PC-9 (cell line): ENCODE measurements at places on chromosomes 5 and 9. TPM values are rescaled to one million over a fixed set of nuclear protein-coding genes. Genes with fewer than 3 reads are reported as not detected.

DNA sequence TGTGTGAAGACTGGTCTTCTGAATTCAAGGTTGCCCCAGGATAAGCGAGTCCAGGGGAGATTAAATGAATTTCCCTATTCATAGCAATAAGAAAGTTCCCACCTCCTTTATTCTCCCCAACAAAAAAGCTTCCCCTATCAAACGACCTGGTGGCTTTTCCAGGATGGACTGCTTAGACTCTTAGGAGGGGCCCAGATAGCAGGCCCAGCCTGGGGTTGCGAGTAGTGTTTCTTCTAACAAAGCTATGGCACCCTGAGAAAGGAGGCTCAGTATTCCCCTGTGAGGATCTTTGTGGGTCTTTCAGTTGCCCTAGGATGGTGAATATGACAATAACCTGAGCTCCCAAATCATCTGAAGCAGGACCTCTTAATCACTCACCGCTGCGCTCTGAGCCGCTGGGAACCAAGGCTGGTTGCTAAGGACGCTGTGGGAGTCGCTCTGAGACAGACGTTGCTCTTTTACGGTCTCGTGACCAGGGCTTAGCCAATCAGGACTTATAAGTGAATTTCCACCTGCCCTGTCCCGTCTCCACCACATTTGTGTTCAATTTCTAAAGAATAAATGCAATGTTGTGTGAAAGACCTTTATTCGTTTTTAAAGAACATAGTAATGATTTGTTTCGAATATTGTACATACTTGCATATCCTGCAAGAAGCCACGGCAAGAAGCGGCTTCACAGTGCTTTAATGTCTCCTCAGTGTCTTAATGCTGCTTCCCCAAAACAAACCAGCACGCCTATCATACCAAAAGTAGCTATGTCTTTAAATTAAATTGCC is at the start of gene TMEM232:
TSS of gene TMEM232 (minus strand) at position 423 of the 776 bp plus-strand sequence. CDS start 59,319 bp downstream, outside the sequence.
- no peaks in the 10 kb centered on the region for H3K4me1 ChIP-seq
- no peaks in the 10 kb centered on the region for H3K27me3 ChIP-seq
- H3K36me3 ChIP-seq: no peaks in the 10 kb centered on the region
- H3K27ac ChIP-seq: no peak within 1 kb of the TSS

DNA sequence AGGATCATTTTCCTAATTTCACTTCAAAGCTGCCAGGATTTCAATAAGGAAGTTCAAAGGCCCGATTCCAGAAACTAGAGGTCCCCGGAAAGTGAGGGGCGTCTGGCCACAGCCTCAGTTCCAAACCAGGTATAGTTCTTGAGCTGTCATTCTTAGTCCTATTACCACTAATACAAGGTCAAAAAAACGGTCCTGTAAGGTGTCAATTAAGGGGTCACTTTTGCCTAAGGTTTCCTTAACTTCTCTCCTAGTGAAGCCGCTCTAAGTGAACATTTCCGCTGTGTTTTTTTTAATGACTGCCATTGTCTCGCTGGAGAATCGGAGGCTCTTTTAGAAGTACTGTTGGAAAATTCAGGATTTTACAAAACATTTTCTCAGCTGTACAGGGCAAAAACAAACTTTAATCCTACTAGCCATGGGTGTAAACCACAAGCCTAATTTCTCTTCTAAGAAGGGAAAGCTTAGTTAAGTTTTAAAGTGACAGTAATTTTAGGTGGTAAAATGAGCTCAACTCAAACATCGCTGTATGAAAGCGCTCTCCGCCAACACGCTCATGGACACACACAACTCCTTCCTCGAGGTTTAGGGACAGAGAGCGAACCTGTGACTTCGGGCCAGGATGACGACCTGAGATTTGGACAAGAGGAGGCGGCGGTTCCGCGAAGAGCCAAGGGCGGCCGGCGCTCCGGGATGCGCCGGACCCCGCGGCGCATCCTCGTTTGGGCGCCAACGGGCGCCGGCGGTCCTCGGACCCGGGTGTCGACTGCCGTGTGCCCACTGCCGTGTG is 76.7 kb upstream of the IFNE start:
- peak overlapping the region; percentile 80 for H3K4me3 ChIP-seq
- H3K36me3 ChIP-seq: no peaks in the 10 kb centered on the region
- peak overlapping the region; percentile 77 for H3K27ac ChIP-seq
- no peaks in the 10 kb centered on the region for H3K27me3 ChIP-seq

- DNase-seq: no peak
- no peak overlapping the region for H3K27ac ChIP-seq
- H3K4me3 ChIP-seq: no peak overlapping the region
- H3K4me1 ChIP-seq: no peaks in the 10 kb centered on the region
- peaks cover under 1% of the 10 kb centered on the region; the same call in 1 of the 2 replicates for H3K27me3 ChIP-seq
These were observed 30.9 kb upstream of the SEMA6A start for GRCh38 chr5:116605310-116606070.

DNA sequence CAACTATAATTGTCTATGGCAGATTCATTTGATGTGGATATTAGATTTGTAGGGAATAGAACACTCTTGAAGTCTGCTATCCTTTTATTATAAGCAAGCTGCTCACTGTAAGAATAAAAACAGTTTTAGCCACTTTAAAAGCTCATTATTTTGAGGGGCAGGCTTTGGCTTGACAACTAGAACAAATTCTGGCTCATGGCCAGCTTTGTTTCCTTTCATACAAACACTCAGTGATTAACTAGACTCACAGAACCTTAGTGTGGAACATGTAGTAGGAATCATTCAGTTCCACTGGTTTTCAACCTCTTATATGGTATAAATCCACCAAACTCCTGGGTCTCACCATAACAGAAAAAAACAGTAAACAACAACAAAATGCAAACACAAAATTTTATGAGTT is 27.4 kb upstream of the CEP120 start:
- no peak for DNase-seq
- peaks cover 12% of the 10 kb centered on the region for H3K4me1 ChIP-seq
- no peak overlapping the region for H3K27ac ChIP-seq
- H3K27me3 ChIP-seq: no peaks in the 10 kb centered on the region

DNA sequence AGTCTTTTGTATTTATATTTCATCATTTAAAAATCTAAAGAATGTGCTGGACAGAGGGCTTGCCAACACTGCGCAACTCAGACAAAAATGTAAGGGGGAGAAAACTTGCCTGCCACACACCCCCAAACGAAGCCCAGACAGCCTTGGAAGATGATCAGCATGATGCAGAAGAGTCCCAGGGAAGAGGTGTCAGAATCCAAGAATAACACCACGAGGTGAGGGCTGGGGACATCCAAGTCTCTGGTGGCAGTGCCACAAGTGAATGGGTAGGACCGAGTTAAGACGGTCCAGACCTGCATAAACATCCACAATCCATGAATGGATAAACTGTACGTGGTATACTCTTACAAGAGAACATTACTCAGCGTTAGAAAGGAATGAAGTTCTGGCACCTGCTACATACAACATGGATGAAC is 10.4 kb downstream of the EPB41L4B start:
- DNase-seq: no peak
- peaks cover 22% of the 10 kb centered on the region for H3K4me1 ChIP-seq
- H3K27me3 ChIP-seq: no peaks in the 10 kb centered on the region
- H3K36me3 ChIP-seq: no peaks in the 10 kb centered on the region
- no peak overlapping the region for H3K4me3 ChIP-seq

DNA sequence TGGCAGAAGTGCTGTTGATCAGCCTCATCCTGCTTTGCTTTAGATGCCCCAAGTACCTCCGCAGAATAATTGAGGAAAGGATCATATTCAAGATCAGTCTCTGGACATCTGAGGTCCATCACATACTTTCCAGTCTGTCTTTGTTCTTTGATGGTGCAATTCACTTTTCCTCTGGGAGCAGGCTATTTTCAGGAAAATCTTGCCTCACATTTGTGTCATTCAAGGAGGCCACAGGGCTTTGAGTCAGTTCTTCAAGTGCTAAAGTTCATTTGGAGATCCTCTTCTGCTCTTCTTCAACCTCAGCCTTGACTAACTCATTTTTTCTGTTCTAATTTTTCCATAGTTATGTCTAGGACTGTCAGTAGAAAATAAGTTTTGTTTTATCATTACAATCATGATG is 18.6 kb downstream of the EQTN start:
- H3K4me1 ChIP-seq: no peaks in the 10 kb centered on the region
- no peak for DNase-seq
- no peaks in the 10 kb centered on the region for H3K36me3 ChIP-seq
- no peak overlapping the region for H3K4me3 ChIP-seq
- H3K27ac ChIP-seq: no peak overlapping the region
- H3K27me3 ChIP-seq: no peaks in the 10 kb centered on the region

GRCh38 chr5:109601736-109602135 is 88.0 kb upstream of the MAN2A1 start:
- H3K36me3 ChIP-seq: no peaks in the 10 kb centered on the region
- H3K4me1 ChIP-seq: no peaks in the 10 kb centered on the region
- no peak overlapping the region for H3K27ac ChIP-seq
- no peaks in the 10 kb centered on the region for H3K27me3 ChIP-seq
- no peak for DNase-seq
- H3K4me3 ChIP-seq: no peak overlapping the region

GRCh38 chr9:78089111-78089510 is 57.5 kb upstream of the GNAQ start:
- H3K4me3 ChIP-seq: no peak overlapping the region
- H3K27me3 ChIP-seq: no peaks in the 10 kb centered on the region
- no peaks in the 10 kb centered on the region for H3K4me1 ChIP-seq
- H3K27ac ChIP-seq: no peak overlapping the region

GRCh38 chr9:4180907-4181605 is 118.8 kb downstream of the GLIS3 start:
- DNase-seq: no peak
- H3K4me3 ChIP-seq: no peak overlapping the region
- no peaks in the 10 kb centered on the region for H3K4me1 ChIP-seq

DNA sequence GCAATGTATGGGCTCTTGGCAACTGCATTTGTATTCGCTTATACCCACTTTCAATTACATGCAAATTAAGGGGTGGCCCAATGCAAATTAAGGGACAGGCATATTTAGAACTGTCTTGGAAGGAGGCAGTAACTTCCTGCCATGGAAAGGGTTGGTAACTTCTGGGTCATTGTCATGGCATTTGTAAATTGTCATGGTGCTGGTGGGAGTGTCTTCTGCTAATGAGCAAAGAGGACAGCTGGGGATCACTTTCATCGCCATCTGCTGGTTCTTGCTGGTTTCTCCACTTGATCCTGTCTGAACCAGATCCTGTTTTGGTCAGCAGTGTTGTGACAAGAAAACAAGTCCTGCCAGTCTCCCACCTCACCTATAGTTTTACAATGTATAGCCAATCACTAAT is 23.3 kb upstream of the UGT3A2 start:
- no peaks in the 10 kb centered on the region for H3K36me3 ChIP-seq
- H3K27me3 ChIP-seq: no peaks in the 10 kb centered on the region
- H3K4me3 ChIP-seq: no peak overlapping the region
- H3K27ac ChIP-seq: no peak overlapping the region
- peak; percentile 16 for DNase-seq

- no peaks in the 10 kb centered on the region for H3K4me1 ChIP-seq
- H3K27ac ChIP-seq: no peak overlapping the region
- no peak for DNase-seq
- no peak overlapping the region for H3K4me3 ChIP-seq
- H3K27me3 ChIP-seq: no peaks in the 10 kb centered on the region
These were observed 368.4 kb upstream of the ITGA1 start for GRCh38 chr5:52419357-52419756.

DNA sequence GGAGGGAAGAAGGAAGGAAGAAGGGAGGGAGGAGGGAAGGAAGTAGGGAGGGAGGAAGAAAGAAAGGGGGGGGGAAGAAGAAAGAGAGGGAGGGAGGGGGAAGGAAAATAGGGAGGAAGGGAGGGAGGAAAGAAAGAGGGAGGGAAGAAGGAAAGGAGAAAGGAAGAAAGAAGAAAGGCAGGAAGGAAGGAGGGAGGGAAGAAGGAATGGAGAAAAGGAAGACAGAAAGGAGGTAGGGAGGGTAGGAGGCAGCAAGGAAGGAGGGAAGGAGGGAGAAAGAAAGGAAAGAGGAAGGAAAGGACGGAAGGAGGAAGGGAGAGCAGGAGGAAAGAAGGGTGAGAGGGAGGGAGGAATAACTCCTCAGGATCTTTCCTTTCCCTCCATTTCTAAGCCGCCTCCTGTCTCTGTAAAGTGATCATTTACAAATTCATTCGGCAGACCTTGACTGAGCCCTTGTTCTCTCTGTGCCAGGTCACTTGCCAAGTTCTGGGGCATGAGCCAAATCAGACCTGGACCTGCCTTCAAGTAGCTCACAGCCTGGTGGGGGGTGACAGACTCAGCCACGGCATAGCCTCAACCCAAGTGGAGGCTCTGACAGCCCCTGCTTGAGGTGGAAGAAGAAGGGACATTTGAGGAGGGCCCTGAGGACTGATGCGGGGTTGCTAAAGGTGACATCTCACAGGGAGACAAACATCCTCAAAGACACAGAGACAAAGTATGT is 69.0 kb upstream of the HRH2 start:
- no peak for DNase-seq
- no peaks in the 10 kb centered on the region for H3K4me1 ChIP-seq
- H3K36me3 ChIP-seq: no peaks in the 10 kb centered on the region
- no peak overlapping the region for H3K27ac ChIP-seq

GRCh38 chr9:126514037-126514821 is 99.5 kb upstream of the LMX1B start:
- peaks cover 29% of the 10 kb centered on the region for H3K27me3 ChIP-seq
- DNase-seq: no peak
- no peak overlapping the region for H3K4me3 ChIP-seq

DNA sequence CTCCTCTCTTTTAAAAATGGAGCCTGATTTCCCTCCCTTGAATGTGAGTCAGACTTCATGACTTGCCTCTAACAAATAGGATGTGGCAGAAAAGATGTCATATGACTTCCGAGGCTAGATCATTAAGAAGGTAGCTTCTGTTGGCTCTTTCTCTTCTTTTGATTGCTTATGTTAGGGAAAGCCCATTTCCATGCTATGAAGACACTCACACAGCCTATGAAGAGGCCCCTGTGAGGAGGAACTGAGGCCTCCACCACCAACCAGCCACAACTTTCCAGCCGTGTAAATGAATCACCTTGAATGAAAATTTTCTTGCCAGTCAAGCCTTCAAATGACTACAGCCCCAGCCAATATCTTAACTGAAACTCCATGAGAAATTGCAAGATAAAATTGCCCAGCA is 413.4 kb downstream of the TMEM38B start:
- no peaks in the 10 kb centered on the region for H3K27me3 ChIP-seq
- H3K4me1 ChIP-seq: no peaks in the 10 kb centered on the region
- no peak overlapping the region for H3K4me3 ChIP-seq
- no peaks in the 10 kb centered on the region for H3K36me3 ChIP-seq

Gene MARCHF3
- total RNA-seq: 0.35 and 0.75 TPM in 2 replicates

Gene IFNA2
- not detected in 2 replicates for total RNA-seq

Gene SOHLH1
- not detected in 2 replicates for total RNA-seq

Gene TAF11L13
- not detected in 2 replicates for total RNA-seq

Gene SLC1A1
- total RNA-seq: 2.9 and 3.1 TPM in 2 replicates

Gene AGXT2
- not detected in 2 replicates for total RNA-seq

Gene OTULINL
- total RNA-seq: 4.1 and 7.1 TPM in 2 replicates

Gene CAVIN4
- total RNA-seq: 0.83 and 1.3 TPM in 2 replicates
